ENCODE measurements at places on chromosomes 16 and 17.

GRCh38 chr16:87201052-87201451 is 116.1 kb downstream of the C16orf95 start:
- DNase-seq, result no peak

GRCh38 chr17:66345264-66345663 is 42.9 kb downstream of the PRKCA start:
- DNase-seq, result no peak

- DNase-seq, result no peak
Observed at GRCh38 chr17:40086150-40087044, 14.0 kb downstream of the NR1D1 start.

GRCh38 chr16:52367821-52368220 is 179.1 kb downstream of the TOX3 start:
- no peak for DNase-seq

DNA sequence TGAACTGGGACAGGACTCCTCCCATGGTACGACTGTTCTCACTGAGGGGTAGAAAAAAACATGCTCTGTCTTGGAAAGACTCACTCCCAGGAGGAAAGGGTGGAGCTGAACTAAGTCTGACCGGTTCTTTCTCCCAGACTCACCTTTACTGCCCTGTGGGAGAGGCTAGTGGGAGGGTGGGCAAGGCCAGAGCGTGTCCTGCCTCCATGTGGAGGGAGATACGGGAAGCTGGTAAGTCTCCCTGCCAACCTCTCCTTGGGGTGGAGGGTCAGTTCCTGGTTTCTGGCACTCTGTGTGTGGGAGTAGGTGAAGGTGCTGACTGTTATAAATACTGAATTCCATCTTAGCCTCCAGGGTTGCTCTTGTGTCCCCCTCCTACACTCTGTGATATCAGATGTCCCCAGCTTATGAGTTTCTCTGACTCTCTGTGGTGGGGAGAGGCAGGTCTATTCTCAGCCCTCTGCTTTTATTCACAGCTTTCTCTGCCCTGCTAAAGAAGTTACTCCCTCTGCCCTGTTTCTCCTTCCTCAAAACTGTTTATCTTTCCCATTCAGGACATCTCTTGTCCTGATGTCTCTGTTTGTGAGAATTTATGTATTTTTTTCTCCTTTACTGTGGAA is 26.9 kb upstream of the FAM20A start:
- no peak for DNase-seq

- no peak for DNase-seq
Observed at GRCh38 chr17:50548831-50549230, 1.9 kb downstream of the SPATA20 start.

DNA sequence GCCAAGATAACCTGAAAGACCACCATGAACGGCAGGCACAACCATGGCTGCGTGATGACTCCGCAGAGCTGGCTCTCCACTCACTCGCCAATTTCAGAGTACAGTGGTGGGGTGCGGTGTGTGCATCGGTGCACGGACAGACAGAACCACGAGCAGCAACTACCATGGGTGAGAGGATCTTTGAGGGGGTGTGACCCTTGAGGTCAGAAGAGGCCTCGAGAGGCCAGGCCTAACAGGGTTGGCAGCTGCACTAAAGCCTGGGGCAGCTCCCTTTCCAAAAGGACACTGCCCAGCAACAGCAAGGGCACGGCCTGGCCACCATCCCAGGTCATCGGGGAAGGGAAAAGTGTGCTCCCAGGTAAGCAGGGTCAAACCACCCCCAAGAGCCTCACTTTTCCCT is 1.9 kb upstream of the ECI1 start:
- DNase-seq, result no peak

Measured in vagina (tissue), 2 donors.